ENCODE measurements at places on chromosomes 7 and 10.

DNA sequence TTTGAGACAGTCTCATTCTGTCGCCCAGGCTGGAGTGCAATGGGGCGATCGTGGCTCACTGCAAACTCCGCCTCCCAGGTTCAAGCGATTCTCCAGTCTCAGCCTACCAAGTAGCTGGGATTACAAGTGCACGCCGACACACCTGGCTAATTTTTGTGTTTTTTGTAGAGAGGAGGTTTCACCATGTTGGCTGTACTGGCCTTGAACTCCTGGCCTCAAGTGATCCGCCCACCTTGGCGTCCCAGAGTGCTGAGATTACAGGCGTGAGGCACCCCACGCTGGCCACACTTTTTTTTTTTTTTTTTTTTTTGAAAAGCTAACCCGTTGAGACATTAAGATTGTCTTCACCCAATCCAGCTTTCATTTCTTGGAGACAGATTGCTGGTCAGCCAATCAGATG is 2.1 kb downstream of the ZNF273 start:
- peak overlapping the region; percentile 52 for H3K4me3 ChIP-seq
- no peak for DNase-seq
- peaks cover 24% of the 10 kb centered on the region for H3K4me1 ChIP-seq
- peaks cover 37% of the 10 kb centered on the region for H3K36me3 ChIP-seq
- no peak overlapping the region for H3K27ac ChIP-seq
- no peaks in the 10 kb centered on the region for H3K27me3 ChIP-seq

- DNase-seq: no peak
- no peak overlapping the region for H3K27ac ChIP-seq
- no peaks in the 10 kb centered on the region for H3K4me1 ChIP-seq
- no peak overlapping the region for H3K4me3 ChIP-seq
- no peaks in the 10 kb centered on the region for H3K36me3 ChIP-seq
- H3K27me3 ChIP-seq: peaks cover 4% of the 10 kb centered on the region
Measured at GRCh38 chr10:22148961-22149360, 68.9 kb downstream of the EBLN1 start.

- H3K4me1 ChIP-seq: no peaks in the 10 kb centered on the region
- H3K27me3 ChIP-seq: peaks cover 20% of the 10 kb centered on the region
- DNase-seq: peak; percentile 58
- no peaks in the 10 kb centered on the region for H3K36me3 ChIP-seq
- no peak overlapping the region for H3K27ac ChIP-seq
- no peak overlapping the region for H3K4me3 ChIP-seq
Measured at GRCh38 chr7:148419856-148420832, 170.4 kb upstream of the C7orf33 start.

DNA sequence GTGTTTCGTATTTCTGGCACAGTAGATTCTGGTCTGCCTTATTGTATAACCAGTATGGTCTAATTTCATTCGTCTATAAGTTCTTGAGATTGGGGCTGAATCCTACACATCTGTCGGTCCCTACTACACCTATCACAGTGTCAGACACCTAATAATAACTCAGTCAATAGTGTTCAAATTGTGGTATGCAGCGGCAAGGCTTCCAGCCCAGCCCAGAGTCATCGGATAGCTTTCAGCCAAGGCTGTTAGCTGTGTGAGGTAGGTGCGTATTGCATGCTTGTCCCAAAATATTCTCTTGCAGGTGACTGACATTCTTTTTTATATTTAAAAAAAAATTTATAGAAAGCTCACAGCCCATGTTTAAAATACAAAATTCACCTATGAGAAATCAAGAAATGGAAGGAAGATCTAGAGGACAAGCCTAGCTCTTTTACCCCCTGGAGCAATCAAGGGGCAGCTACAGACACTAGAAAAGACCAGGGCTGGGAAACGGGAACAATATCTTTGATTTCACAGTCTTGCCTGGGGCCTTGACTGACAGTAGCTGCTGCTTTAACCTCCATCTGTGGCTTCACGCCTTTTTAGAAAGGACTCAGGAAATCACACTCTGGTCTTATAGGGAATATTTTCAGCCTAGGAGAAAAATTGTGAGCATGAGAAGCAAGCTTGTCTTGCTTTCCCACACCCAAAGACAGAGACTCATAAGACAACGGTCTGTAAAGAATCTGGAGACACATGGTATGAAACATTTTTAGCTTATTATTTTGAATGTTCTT is 9.5 kb upstream of the ASB4 start:
- H3K4me1 ChIP-seq: no peaks in the 10 kb centered on the region
- peaks cover 5% of the 10 kb centered on the region for H3K27me3 ChIP-seq
- H3K4me3 ChIP-seq: no peak overlapping the region
- no peak for DNase-seq
- H3K36me3 ChIP-seq: no peaks in the 10 kb centered on the region

GRCh38 chr7:135499818-135500217 is 10.1 kb downstream of the CNOT4 start:
- no peak overlapping the region for H3K27ac ChIP-seq
- H3K4me3 ChIP-seq: no peak overlapping the region
- H3K27me3 ChIP-seq: no peaks in the 10 kb centered on the region
- peaks cover 20% of the 10 kb centered on the region for H3K4me1 ChIP-seq

DNA sequence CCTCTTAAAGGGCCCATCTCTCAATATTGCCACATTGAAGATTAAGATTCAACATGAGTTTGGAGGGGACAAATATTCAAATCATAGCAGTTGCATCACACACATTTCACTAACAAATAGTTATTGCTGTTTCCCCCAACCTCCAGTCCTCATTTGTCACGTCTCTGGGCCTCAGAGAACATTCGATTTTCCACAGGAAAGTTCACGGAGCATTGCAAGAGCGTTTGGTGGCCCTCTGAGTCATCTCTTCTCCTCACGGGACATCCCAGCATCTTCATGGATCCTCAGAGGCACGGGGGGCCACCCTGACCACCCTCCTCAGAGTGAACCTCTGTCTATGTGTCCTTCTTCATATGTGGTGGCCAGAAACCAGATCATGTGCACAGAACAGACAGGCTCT is 50.3 kb upstream of the CHST15 start:
- H3K36me3 ChIP-seq: no peaks in the 10 kb centered on the region
- H3K4me1 ChIP-seq: peaks cover 4% of the 10 kb centered on the region
- no peak overlapping the region for H3K27ac ChIP-seq

GRCh38 chr7:158650821-158651225 is 53.8 kb downstream of the NCAPG2 start:
- H3K27me3 ChIP-seq: no peaks in the 10 kb centered on the region
- peak overlapping the region; percentile 64 for H3K27ac ChIP-seq
- H3K4me3 ChIP-seq: no peak overlapping the region

DNA sequence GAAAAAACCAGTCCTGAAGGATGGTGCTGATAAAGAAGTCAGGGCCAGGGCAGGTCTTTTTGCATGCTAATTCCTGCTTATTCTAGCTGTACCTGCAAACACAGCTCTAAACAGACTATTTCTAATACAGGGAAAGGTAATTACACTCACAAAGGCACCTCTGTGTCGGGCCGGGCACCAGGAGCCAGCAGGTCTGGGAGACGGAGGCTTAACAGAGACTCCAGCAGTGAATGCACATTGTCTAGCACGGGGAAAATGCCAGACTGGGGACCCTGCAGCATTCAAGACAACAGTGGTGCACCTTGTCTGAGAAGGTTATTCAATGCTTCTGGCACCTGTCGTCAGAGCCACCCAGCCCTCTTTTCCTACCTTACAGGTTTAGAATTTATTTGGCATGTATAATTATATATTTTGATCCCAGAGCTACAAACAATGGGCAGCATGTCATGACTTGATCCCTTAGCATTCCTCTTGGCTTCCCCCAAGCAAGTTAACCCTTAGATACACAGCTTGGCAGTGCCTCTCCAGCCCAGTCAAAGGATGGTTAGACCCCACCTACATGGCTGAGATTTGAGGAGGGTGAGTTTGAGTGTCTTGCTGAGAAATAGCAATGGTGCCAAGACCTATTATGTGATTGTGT is 185.2 kb downstream of the SLC25A13 start:
- no peaks in the 10 kb centered on the region for H3K27me3 ChIP-seq
- no peak for DNase-seq
- H3K4me3 ChIP-seq: no peak overlapping the region
- no peak overlapping the region for H3K27ac ChIP-seq

GRCh38 chr7:37208528-37208927 is 240.1 kb downstream of the ELMO1 start:
- H3K27ac ChIP-seq: no peak overlapping the region
- H3K4me3 ChIP-seq: no peak overlapping the region
- H3K36me3 ChIP-seq: peaks cover 50% of the 10 kb centered on the region
- H3K27me3 ChIP-seq: no peaks in the 10 kb centered on the region
- H3K4me1 ChIP-seq: peaks cover 15% of the 10 kb centered on the region
- peak; percentile 83 for DNase-seq

GRCh38 chr7:84904561-84904960 is 282.3 kb downstream of the SEMA3D start:
- no peak overlapping the region for H3K27ac ChIP-seq
- H3K4me1 ChIP-seq: no peaks in the 10 kb centered on the region
- no peaks in the 10 kb centered on the region for H3K27me3 ChIP-seq

- H3K4me1 ChIP-seq: no peaks in the 10 kb centered on the region
- H3K36me3 ChIP-seq: no peaks in the 10 kb centered on the region
- no peak for DNase-seq
- H3K27me3 ChIP-seq: no peaks in the 10 kb centered on the region
- H3K4me3 ChIP-seq: no peak overlapping the region
Measured at GRCh38 chr10:2463316-2463715, 604.0 kb upstream of the PFKP start.

DNA sequence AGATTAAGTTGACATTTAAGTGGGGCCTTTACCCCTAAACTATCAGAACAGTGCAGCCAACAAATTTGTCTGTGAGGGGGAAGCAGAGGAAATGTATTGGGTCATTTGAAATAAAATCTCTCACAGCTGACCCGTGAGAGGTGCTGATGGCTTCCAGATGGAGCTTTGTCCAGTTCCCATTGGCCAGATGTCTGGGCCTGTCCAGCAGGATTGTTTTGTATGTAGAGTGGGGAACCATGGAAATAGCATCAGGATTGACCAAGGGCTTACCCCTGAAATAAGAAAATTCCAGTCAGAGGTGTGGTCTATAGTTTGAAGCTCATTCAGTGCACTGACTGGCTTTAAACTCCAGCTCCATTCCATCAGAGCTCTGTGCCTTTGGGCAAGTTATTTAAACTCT is 50.6 kb downstream of the INHBA start:
- H3K27ac ChIP-seq: no peak overlapping the region
- H3K4me1 ChIP-seq: no peaks in the 10 kb centered on the region
- no peaks in the 10 kb centered on the region for H3K27me3 ChIP-seq
- no peak overlapping the region for H3K4me3 ChIP-seq
- no peak for DNase-seq

DNA sequence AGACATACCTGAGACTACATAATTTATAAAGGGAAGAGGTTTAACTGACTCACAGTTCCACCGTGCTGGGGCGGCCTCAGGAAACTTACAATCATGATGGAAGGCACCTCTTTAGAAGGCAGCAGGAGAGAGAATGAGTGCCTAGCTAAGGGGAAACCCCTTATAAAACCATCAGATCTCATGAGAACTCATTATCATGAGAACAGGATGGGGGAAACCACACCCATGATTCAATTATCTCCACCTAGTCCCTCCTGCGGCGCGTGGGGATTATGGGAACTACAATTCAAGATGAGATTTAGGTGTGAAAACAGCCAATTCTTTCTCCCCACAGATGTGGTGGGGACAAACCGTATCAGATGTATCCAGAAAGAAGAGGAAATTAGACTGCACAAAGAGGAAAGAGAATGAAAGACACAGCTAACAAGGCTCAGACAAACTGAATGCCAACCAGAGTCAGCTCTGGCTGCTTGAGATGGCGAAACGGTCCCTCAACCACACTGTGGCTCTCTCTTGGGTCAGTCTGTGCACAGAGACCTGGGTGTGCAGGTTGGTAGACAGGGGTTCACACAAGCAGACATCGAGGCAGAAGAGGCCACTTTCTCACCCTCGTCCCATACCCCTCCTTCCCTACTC is 375.6 kb downstream of the SFMBT2 start:
- DNase-seq: no peak
- H3K27ac ChIP-seq: peak overlapping the region; percentile 7
- no peak overlapping the region for H3K4me3 ChIP-seq
- H3K36me3 ChIP-seq: peaks cover 2% of the 10 kb centered on the region
- peaks cover 22% of the 10 kb centered on the region for H3K4me1 ChIP-seq
- no peaks in the 10 kb centered on the region for H3K27me3 ChIP-seq

DNA sequence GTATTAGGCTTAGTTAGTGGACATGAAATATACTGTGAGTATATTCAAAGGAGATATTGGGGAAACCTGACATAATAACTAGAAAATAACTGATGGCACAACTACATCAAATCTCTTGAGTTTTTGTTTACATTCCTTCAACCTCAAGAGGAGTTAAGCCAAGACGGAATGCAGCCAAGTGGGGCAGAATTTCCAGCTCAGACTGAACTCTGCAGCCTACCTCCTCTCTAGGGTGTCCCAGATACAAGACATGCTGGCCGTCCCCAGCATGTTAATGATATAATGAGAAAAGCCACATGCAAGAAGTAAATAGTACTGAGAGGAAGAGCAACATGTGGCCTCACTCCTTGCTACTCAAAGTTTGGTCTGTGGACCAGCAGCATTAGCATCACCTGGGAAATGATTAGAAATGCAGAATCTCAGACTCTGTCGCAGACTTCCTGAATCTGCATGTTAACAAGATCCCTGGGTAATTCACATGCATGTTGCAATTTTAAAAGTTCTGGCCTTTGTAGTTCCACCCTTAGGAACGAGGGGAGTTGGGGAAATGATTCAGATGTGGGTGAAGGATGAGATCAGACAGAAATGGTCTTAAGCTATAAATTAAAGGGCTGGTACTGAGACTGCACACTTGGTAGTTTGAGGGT is 118.4 kb upstream of the CACUL1 start:
- no peaks in the 10 kb centered on the region for H3K36me3 ChIP-seq
- DNase-seq: no peak
- peaks cover 18% of the 10 kb centered on the region for H3K27me3 ChIP-seq
- H3K4me3 ChIP-seq: no peak overlapping the region
- no peaks in the 10 kb centered on the region for H3K4me1 ChIP-seq
- no peak overlapping the region for H3K27ac ChIP-seq

DNA sequence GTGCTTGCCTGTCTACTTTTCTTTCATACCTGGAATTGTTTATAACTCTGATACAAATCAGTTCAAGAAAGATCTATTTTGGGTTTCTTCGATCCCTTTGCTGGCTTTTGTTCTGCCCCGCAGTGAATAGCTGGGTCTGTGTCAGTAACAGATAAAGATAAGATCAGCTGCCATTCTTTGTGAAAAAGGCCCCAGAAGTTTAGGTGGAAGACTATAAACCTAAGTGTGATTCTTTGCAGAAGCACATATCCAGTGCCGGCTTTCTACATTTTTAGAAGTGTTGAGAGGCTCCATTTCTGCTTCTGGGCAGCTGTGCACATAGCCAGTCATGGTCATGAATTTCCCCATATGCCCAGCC is 686.4 kb upstream of the C7orf33 start:
- no peaks in the 10 kb centered on the region for H3K4me1 ChIP-seq
- DNase-seq: no peak
- H3K27me3 ChIP-seq: no peaks in the 10 kb centered on the region
